ENCODE measurements at places on chromosomes 2 and 18.

- DNase-seq: no peak
These were observed 123.0 kb upstream of the SLC39A10 start for GRCh38 chr2:195533771-195534642.

DNA sequence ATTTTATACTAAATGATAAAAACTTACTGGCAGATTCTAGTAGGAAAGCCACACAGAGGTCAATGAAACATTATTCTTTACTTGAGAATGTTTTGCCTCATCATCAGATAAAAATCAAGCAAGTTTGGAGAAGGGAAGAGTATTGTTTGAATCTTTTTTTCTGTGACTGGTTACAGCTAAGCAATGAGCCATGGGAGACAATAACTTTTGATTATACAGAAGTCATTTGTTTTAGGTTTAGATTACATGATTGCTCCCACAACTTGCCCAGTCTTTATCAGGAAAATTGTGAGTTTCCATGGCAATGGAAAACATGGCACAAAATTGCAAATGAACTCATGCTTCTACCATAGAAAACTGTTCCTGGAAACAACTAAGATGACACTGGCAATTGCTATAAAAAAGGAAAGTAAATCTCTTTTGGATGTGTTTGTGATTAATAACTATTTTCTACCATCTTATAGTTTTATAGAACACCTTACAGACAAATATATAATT is 476.8 kb downstream of the MBD2 start:
- DNase-seq: no peak

- DNase-seq: no peak
These were observed 43.8 kb downstream of the LTBP1 start for GRCh38 chr2:32990556-32990955.

GRCh38 chr2:52632543-52632942 is 1135.1 kb upstream of the CHAC2 start:
- DNase-seq: no peak

- DNase-seq: no peak
These were observed 33.2 kb upstream of the MTIF2 start for GRCh38 chr2:55302241-55302640.

DNA sequence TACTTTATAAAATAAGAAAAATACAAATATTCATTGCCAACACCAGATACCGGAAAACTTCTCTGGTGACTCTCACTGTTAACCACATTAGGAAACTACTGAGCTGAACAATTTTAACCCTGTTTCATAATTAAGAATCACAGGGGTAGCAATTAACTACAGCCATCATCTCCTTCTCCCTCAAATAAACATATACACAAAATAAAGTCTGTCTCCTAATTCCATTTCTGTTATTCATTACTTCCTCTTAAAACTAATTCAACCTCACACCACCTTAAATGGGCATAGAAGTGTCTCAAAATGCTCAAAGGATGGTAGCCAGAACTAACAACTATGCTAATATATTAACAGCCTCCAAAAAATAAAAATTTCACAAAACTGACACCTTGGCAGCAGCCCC is 60.7 kb downstream of the ACVR1 start:
- no peak for DNase-seq

DNA sequence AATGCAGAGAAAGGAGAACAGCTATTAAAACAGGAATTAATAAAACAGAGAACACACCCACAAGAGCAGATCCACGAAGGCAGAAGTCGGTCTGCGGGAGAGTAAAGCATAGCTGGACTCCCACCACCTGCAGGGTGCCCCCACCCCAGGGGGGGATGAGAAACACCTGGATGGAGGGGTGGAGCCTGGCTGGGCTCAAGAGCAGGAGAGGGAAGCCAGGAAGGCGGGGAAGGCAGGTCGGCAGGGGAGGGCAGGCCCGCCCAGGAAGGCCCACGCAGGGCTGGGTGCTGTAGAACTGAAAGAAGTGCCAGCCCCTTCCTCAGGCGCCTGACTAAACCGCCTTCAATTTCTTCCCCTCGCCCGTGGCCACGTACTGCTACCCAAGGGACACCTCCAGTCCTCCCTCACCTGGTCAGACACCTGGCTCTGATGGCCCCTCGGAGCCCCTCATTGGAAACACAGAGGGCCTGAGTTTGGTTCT is 175.4 kb downstream of the HDAC4 start:
- DNase-seq: no peak

DNA sequence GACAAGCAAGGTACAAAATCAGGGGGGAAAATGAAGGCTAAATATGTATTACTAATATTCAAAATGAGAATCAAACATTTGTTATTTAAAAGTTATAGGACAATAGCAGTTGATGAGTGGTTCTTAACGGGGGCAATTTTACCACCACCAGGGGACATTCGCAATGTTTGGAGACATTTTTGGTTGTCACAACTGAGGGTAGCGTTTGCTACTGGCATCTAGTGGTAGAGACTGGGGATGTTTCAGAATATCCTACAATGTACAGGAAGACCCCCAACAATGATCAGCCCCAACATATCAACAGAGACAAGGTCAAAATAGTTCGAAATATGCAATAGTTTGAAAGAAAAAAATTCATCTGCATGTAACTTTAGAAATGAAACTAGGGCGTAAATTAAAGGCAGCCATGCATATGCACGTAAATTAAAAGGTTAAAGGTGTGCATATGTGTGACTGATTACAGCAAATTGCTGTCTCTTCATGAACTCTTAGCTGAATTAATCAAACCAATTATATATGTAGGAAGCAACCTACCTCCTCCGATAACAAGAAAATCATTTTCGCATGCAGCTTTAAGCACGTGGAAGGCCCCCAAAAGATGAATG is 61.2 kb upstream of the CUL3 start:
- no peak for DNase-seq

GRCh38 chr2:12950957-12951656 is 234.4 kb downstream of the TRIB2 start:
- DNase-seq: no peak

- no peak for DNase-seq
These were observed 174.2 kb downstream of the PRPF40A start for GRCh38 chr2:152542995-152543481.

DNA sequence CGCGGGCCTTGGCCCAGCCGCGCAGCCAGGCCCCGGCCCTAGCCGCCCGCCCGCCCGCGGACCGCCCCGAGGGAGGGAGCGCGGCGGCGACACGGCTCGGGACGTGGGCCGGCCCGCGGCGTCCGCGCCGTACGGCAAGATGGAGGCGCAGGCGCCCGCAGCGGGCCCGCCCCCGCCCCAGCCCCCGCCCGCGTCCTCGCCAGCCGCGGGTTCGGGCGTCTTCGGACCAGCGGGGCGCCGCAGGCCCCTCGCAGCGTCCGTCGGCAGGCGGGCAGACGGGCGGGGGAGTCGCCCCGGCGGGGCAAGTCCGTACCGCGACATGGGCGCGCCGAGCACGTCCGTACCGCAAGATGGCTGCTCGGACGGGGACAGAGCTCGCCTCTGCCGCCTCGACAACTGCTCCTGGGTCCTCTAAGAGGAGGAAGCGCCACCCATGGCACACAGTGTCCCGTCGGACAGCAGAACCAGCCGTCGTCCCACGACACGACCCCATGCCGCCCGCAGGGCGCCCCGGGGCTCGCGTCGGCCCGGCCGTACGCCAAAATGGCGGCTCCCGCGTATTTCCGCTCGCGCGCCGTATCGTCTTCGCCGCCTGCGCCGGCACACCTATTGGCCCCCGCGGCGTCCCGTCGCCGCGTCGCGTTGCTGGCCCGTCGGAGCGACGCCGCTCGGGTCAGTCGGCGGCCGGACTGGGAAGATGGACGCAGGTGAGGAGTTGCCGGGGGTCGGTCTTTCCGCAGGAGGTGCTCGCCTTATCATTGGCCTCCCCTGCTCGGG is at the start of the genes ATG4B and THAP4:
Gene ATG4B (plus strand): TSS at position 676 of the 777 bp plus-strand sequence. CDS start 22 bp downstream, at position 698.
Gene THAP4 (minus strand): TSS at position 141 of the 777 bp plus-strand sequence. CDS start 141 bp downstream, outside the sequence.
- DNase-seq: peak; percentile 99

DNA sequence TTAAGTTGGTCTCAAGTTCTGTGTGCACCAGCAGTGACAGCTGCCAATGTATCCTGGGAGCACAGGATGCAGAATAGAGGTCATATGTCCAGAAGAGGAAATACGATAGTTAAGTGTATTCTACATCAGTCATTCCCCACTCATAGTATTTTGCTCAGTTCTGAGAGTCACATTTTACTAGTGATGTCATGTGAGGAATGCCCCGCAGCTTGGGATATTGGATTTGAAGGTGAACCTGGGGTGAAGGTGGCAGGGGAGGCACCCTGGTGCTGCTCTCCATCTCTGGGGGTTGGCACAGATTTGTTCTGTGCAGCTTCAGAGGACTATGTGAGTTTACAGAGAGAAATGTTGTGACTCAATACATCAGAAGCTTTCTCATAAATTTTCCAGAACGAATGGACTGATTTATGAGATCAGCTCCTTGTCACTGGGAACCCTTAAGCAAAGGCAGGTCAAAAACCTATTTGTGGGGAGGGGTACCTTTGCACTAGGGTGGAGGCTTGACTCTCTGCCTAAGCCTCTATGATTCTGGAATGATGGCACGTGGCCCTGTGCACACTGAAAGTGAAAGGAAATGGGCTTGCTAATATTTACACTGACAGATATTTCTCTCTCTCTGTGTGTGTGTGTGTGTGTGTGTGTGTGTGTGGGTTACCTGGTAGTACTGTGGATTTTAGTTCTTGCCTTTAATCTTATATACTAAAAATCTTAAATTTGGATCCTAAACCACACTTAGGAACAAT is 95.9 kb downstream of the NEB start:
- no peak for DNase-seq

GRCh38 chr2:104678181-104678580 is 175.7 kb upstream of the POU3F3 start:
- no peak for DNase-seq

- DNase-seq: no peak
These were observed 4.0 kb downstream of the ARL4C start for GRCh38 chr2:234492717-234493485.

DNA sequence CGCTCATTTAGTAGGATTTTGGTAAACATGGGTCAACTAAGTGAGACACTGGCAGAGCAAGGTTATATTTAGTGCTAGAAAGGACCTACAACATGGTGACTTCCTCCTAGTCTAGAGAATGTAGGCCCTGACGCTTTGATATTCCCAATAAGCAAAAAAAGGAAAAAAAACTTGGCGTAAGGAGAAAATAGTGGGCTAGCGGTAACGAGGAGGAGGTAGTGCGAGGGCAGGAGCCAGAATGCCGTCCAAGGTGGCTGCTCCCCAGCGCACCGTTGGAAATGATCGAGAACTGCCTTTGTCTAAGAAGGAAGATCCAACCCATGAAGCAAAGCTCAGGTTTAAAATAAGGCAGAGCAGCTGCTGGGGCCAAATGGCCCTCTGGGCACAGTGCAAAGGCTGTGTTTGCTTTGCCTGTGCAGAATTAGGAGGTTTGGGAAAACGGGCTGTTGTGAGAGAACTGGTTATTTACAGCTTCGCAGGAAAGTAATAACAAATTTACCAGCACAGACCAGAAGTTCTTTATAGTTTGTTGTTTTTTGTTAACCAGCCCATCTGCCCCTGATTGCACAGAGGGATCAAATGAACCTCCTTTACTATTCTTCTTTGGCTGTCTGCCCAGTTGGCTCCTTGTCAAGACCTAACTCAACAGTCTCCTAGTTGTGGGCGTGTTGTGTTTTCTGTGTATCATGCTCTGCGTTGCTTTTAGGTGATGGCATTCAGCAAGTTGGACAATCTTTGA is 86.6 kb downstream of the ITGB1BP1 start:
- DNase-seq: no peak

- DNase-seq: no peak
These were observed 58.8 kb upstream of the HDAC4 start for GRCh38 chr2:239459606-239460005.

- no peak for DNase-seq
These were observed 28.3 kb downstream of the PKP4 start for GRCh38 chr2:158484892-158485556.

GRCh38 chr2:135037831-135038230 is 9.4 kb downstream of the MAP3K19 start:
- DNase-seq: no peak

DNA sequence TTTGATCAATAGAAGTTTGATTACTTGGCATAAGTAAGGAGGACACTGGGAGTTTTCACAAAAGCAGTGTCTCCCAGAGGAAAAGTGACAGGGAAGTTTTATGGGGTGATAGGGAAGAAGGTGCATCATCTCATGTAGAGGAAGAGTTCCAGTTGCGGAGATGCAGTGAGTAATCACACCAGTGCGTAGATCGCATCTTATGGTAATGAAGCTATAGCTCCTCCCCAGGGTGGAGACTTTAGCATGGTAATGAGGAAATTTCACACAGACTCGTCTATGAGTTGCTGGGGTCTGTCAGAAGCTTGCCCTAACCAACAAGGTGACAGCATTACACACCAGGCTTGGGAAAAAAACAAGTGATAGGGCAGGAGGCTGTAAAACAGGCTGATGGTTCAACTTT is 49.0 kb downstream of the KYNU start:
- DNase-seq: no peak

- DNase-seq: no peak
These were observed 94.0 kb upstream of the SOX11 start for GRCh38 chr2:5598156-5598555.

DNA sequence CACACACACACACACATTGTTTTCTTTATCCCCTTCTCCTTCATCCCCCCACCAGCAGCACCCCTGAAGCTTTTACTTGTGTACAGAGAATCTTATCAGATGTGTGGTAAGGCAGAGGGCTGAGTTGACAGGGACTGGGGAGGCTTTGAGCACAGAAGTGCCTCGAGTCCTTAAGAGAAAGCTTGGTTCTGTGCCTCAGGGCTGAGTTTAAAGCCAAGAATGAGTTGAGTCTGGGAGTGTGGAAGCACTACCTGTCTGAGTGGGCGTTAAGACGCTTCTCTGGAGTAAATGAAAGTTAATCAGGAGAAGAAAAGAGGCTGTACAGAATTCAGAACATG is 2.7 kb downstream of the ID2 start:
- no peak for DNase-seq

GRCh38 chr2:28463893-28464292 is 32.0 kb upstream of the PLB1 start:
- DNase-seq: no peak

DNA sequence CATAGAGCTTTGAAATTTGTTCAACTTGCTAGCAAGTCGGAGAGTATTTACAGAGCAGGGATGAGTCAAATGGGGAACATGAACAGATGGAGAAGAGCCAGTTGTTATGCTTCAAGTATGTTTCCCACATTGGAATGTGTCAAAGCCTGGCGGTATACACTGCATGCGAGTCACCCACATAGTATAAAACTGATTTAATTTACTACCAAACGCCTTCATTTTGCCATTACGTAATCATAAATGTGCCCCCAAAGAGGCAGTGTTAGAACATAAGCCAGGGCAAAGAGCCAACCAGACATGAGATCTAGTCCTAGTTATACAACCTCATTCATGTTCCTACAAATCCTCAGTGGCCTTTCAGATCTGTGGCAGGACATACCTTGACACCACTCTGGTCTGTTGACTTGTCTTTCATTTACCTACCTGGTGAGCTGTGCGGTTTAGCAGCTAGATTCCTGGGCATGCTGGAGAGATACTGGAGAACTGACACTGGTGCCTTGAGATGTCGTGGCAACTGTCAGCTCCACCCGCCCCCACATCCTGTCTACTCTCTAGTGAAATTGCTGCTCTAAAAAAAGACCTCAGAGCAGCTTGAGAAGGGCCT is 21.7 kb upstream of the NRP2 start:
- no peak for DNase-seq

GRCh38 chr2:181566334-181567032 is 90.4 kb downstream of the CERKL start:
- DNase-seq: no peak
